NCI-H2227 treated with DMSO at 0.1 percent for 48 hours (cell line): ENCODE measurements at places on chromosomes 2 and 18.
A peak's percentile ranks its signal among the peaks of the same experiment; 100 is the strongest.

GRCh38 chr2:99081891-99082290 is 59.6 kb upstream of the C2orf15 start:
- no peak for DNase-seq

- DNase-seq = no peak
Measured at GRCh38 chr18:4058179-4058578, 396.9 kb downstream of the DLGAP1 start.

DNA sequence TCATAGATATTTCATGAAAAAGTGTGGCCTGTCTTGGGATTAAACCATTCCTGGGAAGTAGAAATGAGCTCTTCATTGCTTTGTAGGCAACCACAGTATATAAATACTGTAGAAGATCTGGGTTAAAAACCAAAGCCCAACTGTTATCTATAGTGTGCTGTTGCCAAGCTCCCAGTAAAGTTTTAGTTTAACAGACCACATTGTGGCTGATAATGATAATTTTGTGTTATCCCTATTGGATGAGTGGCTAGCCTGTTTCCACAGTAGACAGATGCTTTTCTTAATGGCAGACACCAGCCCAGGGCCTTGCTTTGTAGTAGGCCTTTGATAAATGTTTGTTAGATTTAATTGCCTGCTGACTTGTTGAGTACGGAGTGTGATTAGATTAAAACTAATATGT is 52.1 kb downstream of the FMNL2 start:
- DNase-seq = no peak

- DNase-seq = peak; percentile 11
Measured at GRCh38 chr2:65539633-65540032, 107.2 kb upstream of the SPRED2 start.

- no peak for DNase-seq
Measured at GRCh38 chr2:173808718-173809117, 156.5 kb downstream of the SP3 start.

DNA sequence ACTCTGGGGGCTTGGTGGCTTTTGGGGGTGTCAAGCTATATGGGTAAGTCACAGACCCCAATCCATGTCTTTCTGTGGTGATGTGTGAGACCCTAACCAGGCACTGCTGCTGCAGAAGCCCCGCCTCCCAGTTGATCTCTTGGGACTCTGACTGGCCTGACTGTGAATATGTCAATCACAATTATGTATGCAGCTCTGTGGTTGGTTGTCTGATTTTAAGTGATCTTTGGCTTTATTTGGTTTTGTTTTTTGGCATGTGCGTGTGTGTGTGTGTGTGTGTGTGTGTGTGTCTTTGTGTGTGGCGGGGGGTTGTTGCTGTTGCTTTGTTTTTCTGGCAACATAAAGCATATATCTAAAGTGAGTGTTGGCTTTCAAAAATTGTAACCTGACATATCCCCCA is 78.5 kb upstream of the GLS start:
- DNase-seq = peak; percentile 84

DNA sequence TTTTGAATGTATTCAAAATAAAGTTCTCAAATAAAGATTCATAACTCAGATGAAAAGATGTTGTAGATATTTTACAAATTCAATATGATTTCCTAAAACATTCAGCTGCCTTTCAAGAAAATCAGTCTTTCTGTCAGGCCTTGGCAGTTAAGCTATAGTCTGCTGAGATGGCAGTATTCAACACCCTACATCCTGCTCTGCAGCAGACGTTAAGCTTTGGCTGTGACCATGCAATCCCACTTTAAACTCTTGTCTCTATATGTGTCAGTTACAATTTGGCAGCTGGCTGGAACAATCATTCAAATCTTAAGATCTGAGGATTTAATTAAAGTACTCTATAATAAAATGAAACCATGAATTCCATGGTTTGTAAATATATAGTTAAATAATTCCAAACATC is 567.3 kb upstream of the ZNF804A start:
- DNase-seq = no peak

DNA sequence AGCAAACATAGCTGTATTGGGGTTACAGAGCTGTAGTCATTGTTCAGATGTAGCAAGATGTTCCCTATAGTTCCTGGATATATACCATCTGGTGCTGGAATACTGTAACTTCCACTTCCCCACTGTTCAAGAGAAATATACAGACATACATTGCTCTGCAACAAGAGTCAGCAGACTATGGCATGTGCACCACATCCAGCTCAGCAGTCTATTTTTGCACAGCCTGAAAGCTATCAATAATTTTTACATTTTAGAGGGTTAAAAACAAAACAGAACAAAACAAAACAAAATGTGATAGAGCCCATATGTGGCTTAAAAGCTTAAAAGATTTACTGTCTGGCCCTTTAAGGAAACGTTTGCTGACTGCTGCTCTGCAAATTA is 31.8 kb upstream of the VIT start:
- no peak for DNase-seq

- no peak for DNase-seq
Measured at GRCh38 chr18:79695269-79695668, 15.7 kb downstream of the CTDP1 start.

DNA sequence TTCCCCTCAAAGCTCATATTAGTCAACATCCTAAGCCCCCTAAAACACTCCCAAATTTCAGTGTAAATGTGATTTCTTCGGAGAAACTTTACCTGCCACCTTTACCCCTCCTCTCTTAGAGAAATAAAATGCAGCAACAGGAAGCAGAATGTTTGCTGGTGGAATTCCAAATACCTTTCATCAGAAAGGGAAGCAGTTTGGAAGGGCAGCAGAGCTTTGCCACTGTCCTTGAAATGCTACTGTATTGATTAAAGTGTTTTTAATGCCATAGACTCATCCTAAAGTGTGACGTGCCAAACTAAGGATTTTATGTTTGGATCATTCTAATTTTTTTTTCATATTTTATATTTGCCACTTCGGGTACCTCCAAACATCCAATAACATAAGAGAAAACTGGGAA is 480.1 kb downstream of the NRXN1 start:
- DNase-seq = no peak

DNA sequence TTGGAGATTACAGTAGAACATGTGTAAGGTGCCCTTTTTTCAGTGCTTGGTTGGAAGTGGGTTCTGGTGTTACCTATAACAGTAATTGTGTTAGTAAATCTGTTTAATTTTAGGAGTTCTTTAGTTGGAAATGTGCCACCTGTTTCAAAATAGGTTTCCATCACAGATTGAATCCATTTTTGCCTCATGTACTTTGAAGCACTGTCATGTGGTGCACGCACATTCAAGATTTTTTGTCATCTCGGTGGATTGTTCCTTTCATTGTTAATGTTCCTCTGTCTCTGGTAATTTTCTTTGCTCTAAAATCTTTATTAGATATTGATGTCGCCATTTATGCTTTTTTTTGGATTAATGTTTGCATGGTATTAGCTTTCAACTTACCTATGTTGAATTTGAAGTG is 1.3 kb downstream of the ATP9B start:
- DNase-seq = no peak

DNA sequence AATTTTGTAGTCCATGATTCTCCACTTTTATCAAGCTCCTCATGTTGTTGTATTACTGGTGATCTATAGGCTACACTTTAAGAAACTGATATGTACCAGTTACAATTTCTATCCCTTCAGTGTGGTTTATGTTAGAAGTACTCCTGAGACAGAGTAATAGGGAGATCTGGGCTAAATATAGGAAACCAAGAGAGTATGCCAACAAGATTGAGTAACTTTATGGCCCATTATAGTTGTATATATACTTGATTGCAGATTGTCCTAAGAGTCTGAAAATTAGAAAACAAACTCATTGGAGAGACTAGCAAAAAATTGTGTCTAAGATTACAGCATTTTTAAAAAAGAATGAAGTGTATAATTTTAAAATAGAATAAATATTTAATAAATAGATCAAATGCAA is 605.6 kb downstream of the XIRP2 start:
- no peak for DNase-seq

GRCh38 chr2:193965263-193965662 is 1691.8 kb upstream of the SLC39A10 start:
- DNase-seq = no peak

DNA sequence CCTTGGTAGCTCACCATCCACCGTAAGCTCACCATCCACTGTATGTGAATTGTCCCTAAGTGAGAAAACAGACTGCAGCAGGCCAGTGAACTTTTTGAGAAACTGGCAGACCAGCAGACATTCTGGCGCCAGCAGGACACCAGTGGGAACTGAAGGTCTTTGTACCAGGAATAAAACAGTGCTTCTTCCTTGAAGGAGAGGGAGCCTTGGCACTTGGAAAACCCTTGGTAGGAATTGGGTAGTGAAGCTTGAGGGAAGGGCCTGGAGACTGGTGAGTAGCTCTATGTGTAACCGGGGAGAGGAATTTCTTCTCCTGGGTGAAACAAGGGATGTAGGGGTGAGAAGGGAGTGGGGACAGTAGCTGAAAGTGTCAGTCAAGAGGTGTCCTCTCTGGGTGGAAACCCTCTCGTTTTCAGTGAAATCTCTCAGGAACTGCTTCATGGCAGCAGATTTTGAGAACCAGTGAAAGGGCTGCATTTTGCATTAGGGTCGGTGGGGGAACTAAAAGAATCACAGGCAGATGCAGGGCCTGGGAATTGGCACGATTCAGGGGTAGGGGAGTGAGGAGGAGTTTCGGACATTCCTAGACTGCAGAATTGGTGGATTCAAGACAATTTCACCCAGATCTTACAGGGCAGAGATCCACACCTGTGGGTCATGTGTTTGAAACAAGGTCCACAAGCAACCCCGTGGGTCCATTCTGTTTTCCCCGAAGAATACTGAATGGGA is 131.5 kb upstream of the DLX2 start:
- peak; percentile 54 for DNase-seq

DNA sequence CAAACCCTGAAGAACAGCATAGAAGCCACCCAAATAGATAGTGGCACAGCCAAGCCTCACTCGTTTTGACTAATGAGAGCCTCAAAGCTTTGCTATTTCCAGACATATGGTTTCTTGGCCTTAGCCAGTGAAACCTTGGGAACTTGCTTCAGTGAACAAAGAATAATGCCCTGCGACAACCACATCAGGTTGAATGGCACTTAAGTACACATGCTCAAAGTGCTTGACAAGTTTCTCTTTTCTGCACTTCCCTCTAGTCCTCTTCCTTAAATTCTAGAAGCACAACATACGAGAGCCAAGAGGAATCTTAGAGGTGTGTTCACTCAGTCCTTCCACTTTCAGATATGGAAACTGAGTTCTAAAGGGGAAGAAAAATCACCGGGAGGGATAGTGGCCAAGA is 258.3 kb downstream of the HAUS1 start:
- no peak for DNase-seq

GRCh38 chr2:139773720-139774277 is 993.6 kb upstream of the NXPH2 start:
- no peak for DNase-seq

- DNase-seq = peak; percentile 55
Measured at GRCh38 chr18:8705238-8705960, at the start of gene MTCL1. Gene MTCL1, plus strand, starts transcription at chr18:8705556. Its CDS starts 105 bp downstream, at chr18:8705661.

- DNase-seq = no peak
Measured at GRCh38 chr2:43420389-43420801, 175.4 kb downstream of the THADA start.

DNA sequence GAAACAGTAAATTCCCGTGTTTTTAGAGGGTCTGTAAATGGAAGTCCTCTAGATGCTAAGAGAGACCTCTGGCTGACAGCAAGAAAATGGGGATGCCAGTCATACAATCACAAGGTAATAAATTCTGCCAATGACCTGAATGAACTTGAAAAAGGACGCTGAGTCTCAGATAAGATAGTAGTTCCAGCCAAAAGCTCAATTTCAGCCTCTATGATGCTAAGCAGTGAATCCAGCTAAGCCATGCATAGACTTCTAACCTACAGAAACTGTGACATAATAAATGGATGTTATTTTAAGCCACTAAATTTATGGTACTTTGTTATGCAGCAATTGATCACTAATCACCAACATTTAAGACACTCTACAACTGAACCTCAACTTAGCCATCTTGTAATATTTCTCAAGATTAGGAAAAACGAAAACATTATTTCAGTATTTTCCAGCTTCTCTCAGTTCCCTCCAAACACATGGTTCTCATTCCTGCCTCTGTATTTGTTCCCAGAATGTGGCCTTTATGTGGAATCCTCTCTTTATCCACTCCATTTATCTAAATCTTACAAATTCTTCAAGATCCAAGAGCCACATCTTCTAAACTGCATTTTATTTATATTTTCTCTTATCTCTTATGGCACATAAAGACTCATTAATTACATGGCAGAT is 331.1 kb downstream of the GULP1 start:
- no peak for DNase-seq

GRCh38 chr2:84735389-84735788 is 145.5 kb downstream of the TRABD2A start:
- DNase-seq = no peak

DNA sequence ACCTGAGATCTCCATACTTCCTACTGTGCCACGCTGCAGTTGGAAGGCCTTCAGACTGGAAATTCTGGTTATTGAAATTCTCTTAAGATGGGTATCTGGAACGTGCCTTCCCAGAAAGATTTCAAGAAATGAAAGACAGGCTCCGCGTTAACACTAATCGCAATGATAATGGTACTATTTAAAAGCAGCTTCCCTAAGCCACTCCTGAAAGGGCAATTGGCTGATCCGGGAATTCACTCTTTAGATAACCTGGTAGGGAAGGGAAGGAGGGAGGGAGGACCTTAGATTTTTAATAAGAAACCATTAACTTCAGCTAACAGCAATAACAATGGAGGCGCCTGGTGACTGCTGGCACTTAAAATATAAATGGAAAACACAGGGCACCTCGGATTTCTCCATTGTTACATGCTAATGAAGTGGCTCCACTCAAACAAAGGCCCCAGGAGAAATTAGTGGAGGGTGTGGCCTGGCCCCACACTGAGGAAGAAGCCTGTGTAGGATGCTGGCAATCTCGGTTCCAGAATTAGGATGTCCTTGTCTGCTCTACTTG is 22.5 kb upstream of the MTA3 start:
- DNase-seq = peak; percentile 34

DNA sequence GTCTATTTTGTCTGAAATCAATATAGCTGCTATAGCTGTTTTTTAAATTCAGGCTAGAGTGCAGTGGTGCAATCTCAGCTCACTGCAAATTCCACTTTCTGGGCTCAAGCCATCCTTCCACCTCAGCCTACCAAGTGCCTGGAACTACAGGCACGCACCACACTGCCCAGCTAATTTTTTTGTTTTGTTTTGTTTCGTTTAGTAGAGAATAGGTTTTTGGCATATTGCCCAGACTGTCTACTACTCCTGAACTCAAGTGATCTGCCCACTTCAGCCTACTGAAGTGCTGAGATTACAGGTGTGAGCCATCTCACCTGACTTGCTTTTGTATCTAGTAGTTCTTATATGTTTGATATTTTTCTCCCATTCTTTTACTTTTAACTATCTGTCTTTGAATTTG is 259.7 kb downstream of the CDH19 start:
- peak; percentile 84 for DNase-seq

DNA sequence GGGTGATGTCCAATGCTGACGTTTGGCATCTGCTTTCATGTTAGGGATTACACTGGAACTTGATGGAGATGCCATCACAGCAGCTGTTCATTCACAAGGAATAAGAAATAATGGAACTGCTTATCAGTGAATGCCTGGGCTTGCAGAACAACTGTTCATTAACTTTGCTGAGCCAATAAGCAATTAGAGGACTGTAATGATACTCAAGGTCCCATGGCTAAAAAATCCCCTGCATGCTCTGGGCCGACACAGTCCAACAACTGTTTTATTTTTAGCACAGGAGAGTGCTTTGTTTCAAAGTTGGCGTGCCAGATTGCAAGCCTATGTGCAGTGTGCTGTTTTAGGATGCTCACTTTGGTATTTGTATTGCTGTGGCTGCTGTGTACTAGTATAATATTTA is 408.0 kb upstream of the RGPD4 start:
- no peak for DNase-seq

- DNase-seq = no peak
Measured at GRCh38 chr2:37775908-37776250, 104.4 kb upstream of the CDC42EP3 start.
